ENCODE measurements at places on chromosomes 3 and 15.

GRCh38 chr3:110164632-110165369, 827.5 kb upstream of the DPPA4 start:
- DNase-seq: peak; percentile 1

- no peak for DNase-seq
Observed at GRCh38 chr15:74250266-74250665, 14.1 kb downstream of the CCDC33 start.

- DNase-seq: no peak
Observed at GRCh38 chr15:28726102-28726501, 13.9 kb upstream of the GOLGA8M start.

GRCh38 chr3:65531499-65531898, 507.2 kb downstream of the MAGI1 start:
- no peak for DNase-seq

GRCh38 chr15:25734680-25735355, 128.3 kb downstream of the ATP10A start:
- DNase-seq: no peak

DNA sequence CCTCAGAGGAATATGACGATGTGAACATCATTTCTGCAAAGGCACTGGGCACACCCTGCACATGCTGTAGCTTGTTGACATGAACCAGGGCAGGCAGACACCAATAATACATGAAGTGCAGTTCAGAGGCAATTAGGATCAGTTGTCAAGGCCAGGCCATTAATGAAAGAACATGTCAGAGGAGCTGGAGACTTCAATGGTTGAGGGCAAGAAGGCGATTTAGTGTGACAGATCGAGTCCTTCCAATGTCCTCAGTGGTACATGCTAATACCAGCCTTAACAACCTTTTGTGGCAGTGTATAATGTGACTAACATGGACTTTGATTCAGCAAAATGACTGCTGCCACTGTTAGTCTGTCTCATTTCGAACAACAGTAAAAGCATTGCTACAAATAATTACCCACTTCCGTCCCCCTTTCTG, 205.2 kb upstream of the NANOGP8 start:
- no peak for DNase-seq

- DNase-seq: no peak
Observed at GRCh38 chr3:195123281-195123691, 147.7 kb downstream of the XXYLT1 start.

DNA sequence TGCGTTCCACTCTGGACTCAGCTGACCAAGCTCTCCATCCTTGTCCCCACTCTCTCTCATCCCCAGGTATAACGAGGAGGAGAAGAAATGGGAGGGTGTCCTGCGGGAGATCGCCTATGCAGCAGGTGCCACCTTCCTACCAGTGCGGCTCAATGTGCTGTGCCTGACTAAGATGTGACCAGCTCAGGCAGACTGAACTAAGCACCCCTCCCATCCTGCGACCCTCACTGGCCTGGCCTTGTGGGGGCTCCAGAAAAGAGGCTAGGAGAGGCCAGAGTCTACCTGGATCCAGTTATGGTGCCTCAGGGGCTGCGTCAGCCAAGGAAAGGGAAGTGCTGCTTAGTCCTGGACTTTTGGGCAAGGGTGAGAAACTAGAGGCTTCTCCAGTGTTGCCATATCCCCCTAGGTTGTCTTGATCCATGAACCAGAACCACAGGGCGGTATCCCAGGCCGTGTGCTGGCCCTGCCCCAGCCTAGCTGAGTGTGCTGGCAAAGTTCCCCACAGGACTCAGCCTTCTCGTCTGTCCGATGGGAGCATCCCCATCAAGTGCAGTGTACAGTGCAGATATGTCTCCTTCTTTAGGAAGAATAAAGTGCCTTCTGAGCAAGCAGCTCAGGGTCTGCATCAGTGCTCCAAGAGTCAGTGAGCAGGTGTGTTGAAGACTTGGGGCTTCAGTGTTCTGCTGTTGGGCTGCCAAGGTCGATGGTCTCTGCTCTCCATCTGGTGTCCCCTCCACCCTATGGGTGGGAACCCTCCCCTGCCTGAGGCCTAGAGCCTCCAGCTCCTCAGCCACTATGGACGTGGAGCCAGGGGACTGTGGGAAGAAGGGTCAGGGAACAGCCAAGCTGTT, 6.7 kb downstream of the KLHL40 start:
- DNase-seq: no peak

DNA sequence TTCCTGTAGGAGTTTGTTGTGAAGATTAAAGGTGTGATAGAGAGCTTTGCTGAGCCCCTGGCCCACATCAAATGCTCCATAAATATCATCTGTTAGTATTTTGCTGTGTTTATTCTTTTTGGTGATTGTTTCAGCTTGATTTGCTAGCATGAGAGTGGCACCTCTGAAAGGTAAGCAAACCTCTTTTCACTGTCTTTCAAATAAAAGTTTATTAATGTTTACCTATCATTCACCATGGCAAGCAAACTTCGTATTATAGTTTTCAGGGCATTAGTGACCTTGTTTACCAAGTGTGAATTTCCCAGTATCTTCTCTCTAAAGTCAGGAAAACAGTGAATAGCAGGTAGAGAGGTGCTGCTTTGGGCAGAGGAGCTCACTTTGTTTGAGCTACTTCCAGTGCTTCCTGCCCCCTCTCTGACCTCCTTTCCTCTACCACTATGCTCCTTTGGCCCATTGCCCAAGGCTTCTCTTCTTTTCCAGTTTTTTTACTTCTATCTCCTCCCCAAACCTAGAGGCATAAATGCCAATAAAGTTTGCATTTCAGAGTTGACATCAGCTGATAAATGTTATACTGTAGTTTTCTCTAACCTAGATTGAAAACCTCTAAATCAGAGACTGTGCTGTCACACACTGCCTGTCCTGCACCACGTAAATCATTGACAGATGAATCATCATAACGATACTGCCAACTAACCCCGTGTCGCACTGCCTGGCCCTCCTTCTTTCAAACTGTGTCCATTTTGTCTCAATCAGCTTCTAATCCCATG, 569.0 kb downstream of the TUSC7 start:
- DNase-seq: no peak

DNA sequence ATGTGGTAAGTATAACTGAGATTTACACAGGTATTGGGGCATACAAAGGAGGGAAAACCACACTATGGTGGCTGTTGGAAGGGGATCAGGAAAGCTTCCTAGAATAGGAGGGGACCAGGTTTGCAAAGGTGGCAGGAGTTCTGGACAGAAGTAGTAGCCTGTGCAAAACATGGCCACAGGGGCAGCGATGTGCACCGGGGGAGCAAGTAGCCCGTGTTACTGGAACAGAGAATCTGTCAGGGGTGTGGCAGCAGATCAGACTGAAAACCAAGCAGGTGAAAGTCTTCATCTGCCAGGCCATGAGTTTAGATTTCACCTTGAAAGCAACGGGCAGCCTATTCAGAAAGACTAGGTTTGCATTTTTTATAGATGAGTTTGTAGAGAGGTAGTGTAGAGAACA, 182.3 kb upstream of the LPP start:
- DNase-seq: no peak

DNA sequence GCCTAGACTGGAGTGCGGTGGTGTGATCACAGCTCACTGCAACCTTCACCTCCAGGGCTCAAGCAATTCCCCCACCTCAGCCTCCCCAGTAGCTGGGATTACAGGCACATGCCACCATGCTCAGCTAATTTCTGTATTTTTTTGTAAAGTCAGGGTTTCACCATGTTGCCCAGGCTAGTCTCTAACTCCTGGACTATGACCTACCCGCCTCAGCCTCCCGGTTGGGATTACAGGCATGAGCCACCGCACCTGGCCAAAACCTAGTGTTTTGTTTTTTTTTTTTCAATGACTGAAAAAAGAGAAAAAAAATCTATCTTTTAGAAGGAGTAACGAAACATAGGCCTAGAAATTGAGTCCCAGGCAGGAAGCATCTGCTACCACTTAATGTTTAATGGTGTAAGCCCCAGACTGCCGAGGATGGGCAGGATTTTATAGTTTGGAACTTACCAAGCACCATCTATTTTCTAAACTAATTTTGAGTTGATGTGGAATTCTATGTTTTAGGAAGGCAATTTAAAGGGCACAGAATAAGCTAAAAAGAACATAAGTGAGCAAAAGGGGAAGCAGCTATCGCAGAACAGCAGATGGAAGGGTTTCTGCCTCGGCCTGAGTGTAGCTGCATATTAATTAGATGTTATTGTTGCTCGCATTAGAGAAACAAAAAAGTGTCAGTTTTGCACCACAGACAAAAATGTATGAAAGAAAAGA, 24.2 kb upstream of the CA12 start:
- DNase-seq: no peak

DNA sequence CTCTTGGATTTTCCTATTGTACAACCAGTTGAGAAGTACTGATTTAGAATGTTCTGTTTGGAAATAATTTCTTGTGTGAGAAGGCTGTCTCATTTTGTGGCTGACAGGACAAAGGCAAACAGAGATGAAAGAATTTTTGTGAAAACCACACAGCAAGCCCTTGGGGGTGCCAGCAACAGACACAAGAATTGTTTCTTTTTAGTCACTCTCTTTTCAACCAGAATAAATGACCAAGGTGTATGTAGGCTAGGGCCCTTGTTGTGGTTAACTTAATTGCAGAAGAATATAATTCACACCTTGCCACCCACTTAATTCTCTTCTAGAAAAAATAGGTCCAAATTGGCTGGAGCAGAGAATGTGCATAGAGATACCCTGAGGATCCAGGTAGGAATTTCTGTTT, 329.4 kb upstream of the TBC1D5 start:
- no peak for DNase-seq

DNA sequence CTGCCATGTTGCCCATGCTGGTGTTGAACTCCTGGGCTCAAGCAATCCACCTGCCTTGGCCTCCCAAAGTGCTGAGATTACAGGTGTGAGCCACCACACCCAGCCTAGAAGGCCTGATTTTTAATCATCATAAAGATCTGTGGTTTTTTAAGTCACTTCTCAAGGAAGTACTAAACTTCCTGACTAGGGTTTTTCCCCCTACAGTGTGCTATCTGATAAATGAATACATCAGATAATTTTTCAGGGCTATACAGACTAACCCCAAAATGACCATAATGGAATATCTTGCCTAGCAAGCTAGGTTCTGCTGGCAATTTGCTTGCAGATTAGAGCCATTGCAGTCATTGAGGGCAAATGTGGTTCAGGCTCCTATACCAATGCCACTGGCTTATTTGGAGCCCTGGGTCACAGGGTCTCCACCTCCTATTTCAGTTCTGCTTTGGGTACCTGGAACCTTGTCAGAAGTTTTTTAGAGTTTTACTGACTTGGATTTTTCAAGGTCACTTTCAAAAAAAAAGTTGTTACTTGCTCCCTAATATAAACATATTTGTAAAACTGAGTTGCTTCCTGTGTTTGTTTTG, 80.8 kb downstream of the SLC49A4 start:
- no peak for DNase-seq

DNA sequence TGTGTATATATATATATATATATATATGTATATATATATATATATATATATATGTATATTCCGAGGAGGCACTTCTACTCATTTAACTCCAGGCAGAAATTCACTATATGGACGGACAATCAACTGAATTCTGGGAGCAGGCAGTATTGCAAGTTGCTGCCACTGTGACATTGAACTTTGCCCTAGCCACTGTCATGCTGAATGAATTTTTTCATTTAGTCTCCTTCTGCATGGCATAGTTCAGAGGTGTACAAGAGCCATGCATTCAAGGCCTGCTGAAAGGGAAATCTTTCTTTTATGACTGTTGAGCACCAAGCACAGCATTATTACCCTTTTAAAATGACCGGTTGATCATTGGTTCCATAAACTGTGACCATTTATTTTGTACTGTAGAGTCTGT, 176.2 kb upstream of the THRB start:
- DNase-seq: no peak

DNA sequence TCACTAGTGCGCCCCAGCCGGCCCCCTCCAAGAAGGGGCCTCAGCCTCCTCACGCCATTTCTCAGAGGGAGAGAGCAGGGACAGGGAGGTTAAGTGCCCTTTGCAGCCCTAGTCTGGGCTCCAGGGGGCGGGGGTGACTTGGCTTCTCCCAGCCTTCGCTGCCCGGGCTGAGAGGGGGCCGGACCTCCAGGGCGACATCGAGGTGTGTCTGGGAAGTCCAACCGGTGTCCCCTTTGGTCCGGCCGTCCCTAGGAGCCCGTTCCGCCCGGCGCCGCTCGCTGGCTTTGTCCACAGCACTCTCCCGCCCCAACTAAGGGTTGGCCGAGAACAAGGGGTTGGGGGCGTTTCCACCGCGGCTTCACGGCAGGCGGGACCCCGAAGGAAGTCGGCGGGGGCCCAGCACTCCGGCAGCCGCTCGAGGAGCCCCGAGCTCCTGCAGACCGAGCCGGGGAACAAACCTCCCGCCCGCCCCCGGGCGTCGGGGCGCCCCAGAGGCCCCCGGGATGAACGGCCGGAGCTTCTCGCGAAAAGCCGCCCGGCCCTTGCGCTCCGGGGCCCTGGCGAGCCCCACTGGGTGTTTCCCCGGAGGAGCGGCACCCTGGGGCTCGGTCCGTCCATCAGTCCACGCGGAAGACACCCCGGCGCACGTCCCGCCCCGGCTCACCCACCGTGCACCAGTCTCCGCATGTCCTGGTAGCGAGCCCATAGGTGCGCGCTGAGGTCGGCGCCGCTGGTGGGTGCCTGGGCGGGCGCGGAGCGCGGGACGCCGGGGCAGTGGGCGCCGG, 627 bp downstream of the NT5DC2 start:
- DNase-seq: no peak

GRCh38 chr15:83112956-83113299, 5.5 kb downstream of the TM6SF1 start:
- no peak for DNase-seq

DNA sequence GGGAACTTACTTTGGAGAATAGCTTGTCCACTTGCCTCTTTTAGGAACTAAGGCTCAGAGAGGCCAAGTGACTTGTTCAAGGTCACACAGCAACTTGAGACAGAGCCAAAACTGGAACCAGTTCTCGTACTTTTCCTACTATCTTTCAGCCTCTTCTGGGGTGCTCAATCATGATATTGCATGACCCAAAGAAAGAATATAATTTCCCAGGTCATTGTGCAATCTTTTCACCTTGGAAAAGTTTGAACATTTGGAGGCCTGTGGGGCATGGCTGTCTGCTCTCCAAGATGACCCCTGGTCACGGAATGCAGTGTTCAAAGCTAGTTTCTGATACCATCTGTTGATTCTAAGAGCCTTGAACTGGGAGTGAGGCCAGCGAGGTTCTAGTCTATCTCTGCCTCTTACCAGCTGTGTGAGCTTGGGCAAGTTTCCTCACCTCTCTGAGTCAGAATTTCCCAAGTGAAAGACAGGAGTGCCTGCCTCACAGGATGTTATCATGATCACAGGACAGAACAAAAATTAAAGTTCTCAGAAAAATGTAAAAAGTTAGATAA, 89.7 kb downstream of the BDH1 start:
- DNase-seq: peak; percentile 60

DNA sequence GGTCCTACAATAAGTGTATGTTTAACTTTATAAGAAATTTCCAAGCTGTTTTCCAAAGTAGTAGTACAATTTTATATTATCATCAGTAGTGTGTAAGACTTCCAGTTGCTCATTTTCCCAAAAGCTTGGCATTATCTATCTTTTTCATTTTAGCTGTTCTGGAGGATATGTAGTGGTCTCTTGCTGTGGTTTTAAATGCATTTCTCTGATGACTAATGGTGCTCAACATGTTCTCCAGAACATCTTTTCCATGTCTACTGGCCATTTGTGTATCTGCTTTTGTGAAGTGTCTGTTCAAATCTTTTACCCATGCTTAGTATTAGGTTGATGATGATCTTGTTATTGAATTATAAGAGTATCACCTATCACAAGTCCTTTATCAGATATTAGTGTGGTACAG, 13.3 kb downstream of the BCL2A1 start:
- DNase-seq: no peak

Data from fibroblast of gingiva (primary cell).